H7 (cell line): ENCODE measurements at places on chromosomes 7 and 10. TPM values are rescaled to one million over a fixed set of nuclear protein-coding genes. Genes with fewer than 3 reads are reported as not detected.

The OR6B1 gene
- total RNA-seq: not detected in 2 replicates

The TCERG1L gene
- total RNA-seq: 4.4 and 5.4 TPM in 2 replicates

The FANK1 gene
- total RNA-seq: 2.5 and 4.1 TPM in 2 replicates

The CPED1 gene
- total RNA-seq: not detected in 2 replicates

The FAM13C gene
- 1.8 and 2.5 TPM in 2 replicates for total RNA-seq

The CRYGN gene
- total RNA-seq: 1.2 and 2.2 TPM in 2 replicates

The GIMAP2 gene
- total RNA-seq: not detected in 2 replicates

The NDUFB8 gene
- 206 and 222 TPM in 2 replicates for total RNA-seq

The SPDYE5 gene
- total RNA-seq: not detected in 2 replicates

The LRRC18 gene
- not detected in 2 replicates for total RNA-seq

The VENTX gene
- total RNA-seq: 25.0 and 29.2 TPM in 2 replicates

The CFAP46 gene
- total RNA-seq: 0.59 and 0.70 TPM in 2 replicates

The TMEM139 gene
- 1.2 and 2.5 TPM in 2 replicates for total RNA-seq

The GIMAP6 gene
- total RNA-seq: not detected in 2 replicates

The MYO1G gene
- total RNA-seq: not detected in 2 replicates

The SLC13A1 gene
- total RNA-seq: not detected in 2 replicates

The MEST gene
- total RNA-seq: 154 and 166 TPM in 2 replicates

The RGS10 gene
- 7.2 and 12.3 TPM in 2 replicates for total RNA-seq

The SPDYE8 gene
- not detected in 2 replicates for total RNA-seq

The ANKRD61 gene
- 0.18 and 0.31 TPM in 2 replicates for total RNA-seq

The TMEM130 gene
- 0.24 and 0.37 TPM in 2 replicates for total RNA-seq

The LRMDA gene
- not detected in 2 replicates for total RNA-seq

The SFRP4 gene
- not detected in 2 replicates for total RNA-seq

The SEMA3E gene
- 1.7 and 5.8 TPM in 2 replicates for total RNA-seq

The DLX6 gene
- total RNA-seq: not detected in 2 replicates

The NPTX2 gene
- total RNA-seq: 19.7 and 34.8 TPM in 2 replicates

The IMMP2L gene
- 9.2 and 11.3 TPM in 2 replicates for total RNA-seq

The SFXN2 gene
- 10.9 and 11.6 TPM in 2 replicates for total RNA-seq
